ENCODE measurements at places on chromosomes 5 and 9. TPM values are rescaled to one million over a fixed set of nuclear protein-coding genes. Genes with fewer than 3 reads are reported as not detected.

Gene PCDHB16
- not detected for total RNA-seq

Gene SLC36A3
- total RNA-seq = not detected

Gene TMEM232
- 0.86 TPM for total RNA-seq

Gene PCDHGA12
- 1.4 TPM for total RNA-seq

Gene IFNA21
- total RNA-seq = not detected

Gene SLC2A8
- 8.8 TPM for total RNA-seq

Gene OSMR
- 0.36 TPM for total RNA-seq

Gene FAM221B
- total RNA-seq = not detected

Gene ITGA2
- 0.17 TPM for total RNA-seq

Gene HAUS6
- 41.8 TPM for total RNA-seq

Gene ARSI
- total RNA-seq = not detected

Gene MARCOL
- not detected for total RNA-seq

Gene TMEM174
- not detected for total RNA-seq

Gene OBP2B
- not detected for total RNA-seq

Gene PCDHA5
- total RNA-seq = not detected

Gene MVB12B
- 1.1 TPM for total RNA-seq

Gene CRHBP
- total RNA-seq = not detected

Gene CER1
- total RNA-seq = not detected

Gene PRPF4
- total RNA-seq = 47.8 TPM

Gene SPAAR
- not detected for total RNA-seq

Gene CATSPER3
- 0.52 TPM for total RNA-seq

Gene WDR31
- total RNA-seq = 0.83 TPM

Gene FOXD4L5
- total RNA-seq = 0.25 TPM

All from natural killer cell treated with Interleukin-12 subunit alpha and Interleukin-12 subunit beta and Interleukin-15 and Interleukin-18, amount 100 ng/mL, for 72 hours (primary cell).